Fibroblast of the aortic adventitia (primary cell): ENCODE measurements at places on chromosomes 16 and 17. TPM values are rescaled to one million over a fixed set of nuclear protein-coding genes. Genes with fewer than 3 reads are reported as not detected.

- no peak for DNase-seq
Observed at GRCh38 chr17:31657876-31658275, 201.2 kb downstream of the COPRS start.

DNA sequence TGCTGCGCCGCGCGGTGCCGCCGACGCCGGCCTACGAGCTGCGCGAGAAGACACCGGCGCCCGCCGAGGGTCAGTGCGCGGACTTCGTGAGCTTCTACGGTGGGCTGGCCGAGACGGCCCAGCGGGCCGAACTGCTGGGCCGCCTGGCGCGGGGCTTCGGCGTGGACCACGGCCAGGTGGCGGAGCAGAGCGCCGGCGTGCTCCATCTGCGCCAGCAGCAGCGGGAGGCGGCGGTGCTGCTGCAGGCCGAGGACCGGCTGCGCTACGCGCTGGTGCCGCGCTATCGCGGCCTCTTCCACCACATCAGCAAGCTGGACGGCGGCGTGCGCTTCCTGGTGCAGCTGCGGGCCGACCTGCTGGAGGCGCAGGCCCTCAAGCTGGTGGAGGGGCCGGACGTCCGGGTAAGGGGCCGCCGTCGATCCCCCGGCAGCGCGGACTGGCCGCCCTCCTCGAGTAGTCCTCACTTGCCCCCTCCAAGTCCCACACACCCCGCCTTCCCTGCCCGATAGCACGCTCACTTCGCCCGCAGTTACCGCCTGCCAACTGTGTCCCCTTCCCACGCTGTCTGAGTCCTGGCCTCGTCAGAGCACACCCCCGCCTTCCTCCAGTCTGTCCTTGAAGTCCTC is 470 bp downstream of the MLYCD start:
- peak; percentile 56 for DNase-seq

The SNAI3 gene
- not detected in 2 replicates for total RNA-seq

GRCh38 chr17:34302636-34303035 is 16.6 kb upstream of the CCL8 start:
- no peak for DNase-seq
